CD4-positive, alpha-beta T cell treated with Interleukin-17A for 1 hour (primary cell): ENCODE measurements at places on chromosomes 3 and 15.

GRCh38 chr15:40238532-40239403 lies at the start of gene PAK6:
Gene PAK6 (plus strand): TSS chr15:40239063. CDS start chr15:40264786, 25,723 bp downstream.
- DNase-seq = peak; percentile 25

DNA sequence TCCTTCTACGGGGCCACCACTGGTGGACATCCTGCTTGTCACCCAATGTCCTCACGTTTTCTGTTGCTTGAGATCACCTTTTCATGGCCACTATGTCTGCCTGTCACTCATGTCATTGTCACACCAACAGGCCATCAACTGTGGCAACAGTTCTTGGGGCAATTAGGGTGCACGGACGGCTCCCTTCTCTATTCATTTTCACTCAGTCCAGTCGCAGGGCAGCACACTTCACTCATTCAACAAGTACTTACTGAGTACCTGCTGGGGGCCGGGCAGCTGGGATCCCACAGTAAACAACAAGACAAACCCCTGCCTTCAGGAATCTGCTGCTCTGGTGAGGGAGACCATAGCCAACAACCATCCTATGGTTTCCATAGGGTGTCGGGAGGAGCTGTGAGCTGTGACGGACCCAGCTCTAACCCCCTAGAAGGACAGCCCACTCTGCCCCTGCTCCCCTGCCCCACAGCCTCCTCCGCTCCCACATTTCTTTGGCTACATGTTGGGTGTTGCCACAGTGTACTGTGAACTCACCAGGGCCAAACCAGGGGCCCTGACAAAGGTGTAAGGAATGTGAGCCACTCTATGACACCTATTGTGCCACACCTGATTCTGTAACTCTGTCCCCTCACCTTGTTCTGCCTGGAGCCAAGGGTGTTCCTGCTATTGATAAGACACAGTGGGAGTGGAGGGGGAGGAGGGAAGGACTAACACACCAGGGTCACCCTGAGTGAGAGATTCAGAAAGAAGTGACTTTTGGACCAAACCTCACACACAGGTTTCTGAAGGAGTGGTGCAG lies 1.9 kb downstream of the VILL start:
- no peak for DNase-seq

DNA sequence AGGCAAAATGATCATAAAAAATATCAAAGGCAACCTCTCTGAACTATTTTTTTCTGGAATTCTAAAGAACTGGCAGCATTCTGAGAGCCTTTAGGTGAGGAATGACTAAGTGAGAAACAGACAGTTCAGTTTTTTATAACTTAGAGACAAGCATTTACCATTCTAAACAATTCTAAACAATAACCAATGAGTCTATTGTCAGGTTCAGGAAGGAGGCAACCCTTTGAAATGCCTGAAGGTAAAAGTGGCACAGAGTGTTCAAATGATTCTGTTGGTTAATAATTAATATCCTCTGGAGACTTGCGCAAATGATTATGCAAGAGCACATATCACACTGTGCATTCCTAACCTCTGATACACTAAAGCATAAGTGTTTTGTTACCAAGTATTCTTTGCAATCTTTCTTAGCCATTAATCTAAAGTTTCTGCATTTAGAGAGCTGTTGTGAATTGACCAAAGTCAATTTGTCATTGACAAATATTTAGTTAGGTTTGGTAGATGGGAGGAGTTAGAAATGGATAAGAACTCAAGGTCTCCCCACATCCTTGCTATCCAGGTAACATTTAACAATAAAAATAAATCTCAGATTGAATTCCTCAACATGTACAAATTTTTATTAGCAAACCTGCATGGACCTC lies 9.2 kb upstream of the TGFBR2 start:
- no peak for DNase-seq

- no peak for DNase-seq
Observed at GRCh38 chr3:28291577-28291976, 50.2 kb downstream of the CMC1 start.

- peak; percentile 87 for DNase-seq
Observed at GRCh38 chr15:75454471-75455378, 3.2 kb upstream of the SIN3A start.

- no peak for DNase-seq
Observed at GRCh38 chr3:187696021-187696420, 6.3 kb downstream of the RTP2 start.

DNA sequence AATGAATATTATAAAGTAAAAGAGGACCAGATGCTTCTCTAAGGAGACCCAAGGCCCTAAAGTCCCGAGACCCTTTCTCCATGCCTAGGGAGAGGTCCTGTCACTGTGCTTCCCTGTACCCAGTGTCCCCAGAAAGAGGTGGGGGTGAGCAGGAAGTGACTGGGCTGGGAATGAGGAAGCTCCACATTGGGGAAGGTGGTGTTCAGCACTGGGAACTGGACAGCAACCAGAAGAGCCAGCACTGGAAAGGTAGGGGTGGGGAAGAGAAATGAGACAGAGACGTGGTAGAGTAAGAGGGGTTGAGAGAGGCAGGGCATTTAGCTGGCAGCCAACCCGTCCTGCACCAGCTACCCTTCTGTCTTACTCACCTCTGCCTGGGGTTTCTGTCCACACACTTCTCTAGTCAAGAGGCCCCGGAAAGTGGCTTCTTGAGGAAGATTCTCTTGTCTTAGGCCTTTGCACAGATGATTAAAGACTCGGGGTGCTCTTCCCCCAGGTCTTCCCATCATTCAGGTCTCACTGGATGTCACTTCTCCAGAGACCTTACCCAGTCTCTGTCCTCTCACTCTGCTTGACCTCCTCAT lies 12.2 kb downstream of the RRP9 start:
- DNase-seq = no peak

DNA sequence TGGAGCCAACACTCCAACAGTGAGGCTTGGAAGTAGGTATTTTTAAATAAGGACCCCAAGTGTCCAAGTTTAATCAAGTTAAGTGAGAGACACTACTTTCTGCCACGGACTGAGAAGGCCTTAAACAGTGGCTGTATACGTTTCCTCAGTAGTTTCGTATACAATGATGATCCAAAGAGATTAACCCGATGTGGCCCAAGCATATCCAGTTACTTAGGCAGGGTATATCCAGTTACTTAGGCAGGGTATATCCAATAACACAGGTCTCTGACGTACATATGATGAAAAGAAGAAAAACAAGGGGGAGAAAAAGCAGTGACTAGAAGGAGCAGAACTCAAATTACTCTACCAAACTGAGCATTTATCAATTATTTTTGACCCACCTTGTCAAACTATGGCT lies 591.4 kb downstream of the FOXP1 start:
- no peak for DNase-seq

DNA sequence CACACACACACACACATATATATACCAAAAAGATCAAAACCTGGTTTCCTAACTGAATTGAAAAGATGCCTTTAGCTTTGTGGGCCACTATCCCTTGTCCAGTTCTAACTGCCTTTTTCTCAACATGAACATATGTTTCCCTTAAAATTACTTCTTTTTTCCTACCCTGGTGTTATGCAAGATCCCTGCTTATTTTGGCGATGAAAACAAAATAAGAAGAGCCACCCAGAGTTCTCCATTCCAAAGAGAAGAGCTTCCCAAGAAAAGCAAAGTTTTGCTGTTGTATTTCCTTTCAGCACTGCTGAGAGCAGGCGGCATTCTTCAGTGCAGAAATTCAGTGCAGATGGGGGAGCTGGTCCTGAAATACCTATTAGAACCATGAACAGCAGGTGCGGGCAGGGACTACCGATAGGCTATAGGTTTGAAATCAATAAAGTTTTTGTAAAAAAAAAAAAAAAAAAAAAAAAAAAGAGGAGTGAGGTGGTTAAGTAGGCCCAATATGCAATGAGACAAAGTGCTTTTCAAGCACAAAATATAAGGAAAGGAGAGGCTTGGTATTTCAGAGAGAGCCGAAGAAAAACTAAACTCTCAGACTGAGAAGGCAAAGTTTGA lies 238.0 kb downstream of the FOXP1 start:
- no peak for DNase-seq

DNA sequence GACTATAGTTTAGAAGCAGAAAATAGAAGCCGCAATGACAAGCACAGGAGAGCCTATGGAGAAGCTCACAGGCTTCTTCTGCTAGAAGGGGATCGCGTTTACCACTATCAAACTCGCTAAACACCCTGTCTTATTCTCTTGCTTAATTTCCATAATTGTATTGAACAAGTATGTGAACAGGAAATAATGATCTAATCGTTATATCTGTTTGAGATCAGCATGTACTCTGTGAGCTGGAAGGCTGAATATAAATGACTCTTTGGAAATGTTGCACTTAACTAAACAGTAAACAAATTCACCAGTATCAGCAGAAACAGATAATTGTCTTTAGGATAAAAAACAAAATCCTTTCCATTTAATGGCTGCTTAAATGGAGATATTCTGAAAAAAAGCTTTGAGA lies 15.0 kb downstream of the NEK10 start:
- DNase-seq = no peak

DNA sequence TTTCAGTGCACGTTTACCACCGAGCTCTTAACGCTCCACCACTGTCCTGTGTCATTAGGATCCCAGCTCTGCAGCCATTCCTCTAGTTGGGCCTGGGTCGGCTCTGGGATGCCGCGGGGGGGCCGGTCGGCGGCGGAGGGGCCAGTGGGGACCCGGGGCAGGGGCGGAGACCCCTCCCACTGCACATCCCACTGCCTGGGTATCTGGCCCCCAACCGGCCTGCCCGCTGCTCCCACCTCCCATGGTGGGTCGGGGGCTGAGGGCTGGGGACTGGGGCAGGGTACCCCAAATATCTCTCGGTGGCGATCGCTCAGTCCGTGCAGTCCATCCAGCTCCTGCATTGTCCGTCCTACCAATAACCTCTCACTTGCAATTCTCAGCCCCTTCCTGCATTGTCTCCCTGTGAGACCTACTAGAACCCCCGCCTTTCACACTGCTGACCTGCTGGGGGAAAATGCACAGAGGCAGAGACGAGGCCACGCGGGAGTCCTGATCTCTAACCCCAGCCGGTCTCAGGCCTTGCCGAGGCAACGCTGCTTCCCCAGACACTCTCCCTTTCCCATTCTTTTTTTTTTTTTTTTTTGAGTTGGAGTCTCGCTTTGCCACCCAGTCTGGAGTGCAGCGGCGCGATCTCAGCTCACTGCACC lies 24.0 kb upstream of the MUC20 start:
- no peak for DNase-seq

- DNase-seq = no peak
Observed at GRCh38 chr3:32048487-32049182, 57.8 kb upstream of the GPD1L start.

GRCh38 chr3:104612218-104612617 lies 754.5 kb upstream of the ALCAM start:
- no peak for DNase-seq

DNA sequence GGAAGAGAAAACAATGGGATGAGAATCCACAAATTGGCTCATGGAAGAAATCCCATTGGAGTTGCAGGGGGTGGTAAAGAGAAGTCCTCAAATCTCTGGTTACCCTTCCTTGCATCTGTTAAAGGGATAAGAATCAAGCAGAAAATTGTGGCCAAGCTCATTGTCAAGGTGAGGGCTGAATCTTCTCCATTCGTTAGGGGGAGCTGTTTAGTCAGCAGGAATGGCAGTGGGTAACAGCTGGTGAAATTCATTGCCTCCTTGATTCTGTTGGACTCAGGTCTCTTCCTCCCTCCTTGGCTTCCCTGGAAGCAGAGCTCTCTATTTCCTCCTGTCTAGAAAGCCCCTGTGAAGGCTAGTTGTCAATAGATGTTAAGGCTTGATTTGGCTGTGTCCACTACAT lies 343.1 kb upstream of the SEMA6D start:
- no peak for DNase-seq

- no peak for DNase-seq
Observed at GRCh38 chr15:85630311-85630710, 164.4 kb downstream of the KLHL25 start.

DNA sequence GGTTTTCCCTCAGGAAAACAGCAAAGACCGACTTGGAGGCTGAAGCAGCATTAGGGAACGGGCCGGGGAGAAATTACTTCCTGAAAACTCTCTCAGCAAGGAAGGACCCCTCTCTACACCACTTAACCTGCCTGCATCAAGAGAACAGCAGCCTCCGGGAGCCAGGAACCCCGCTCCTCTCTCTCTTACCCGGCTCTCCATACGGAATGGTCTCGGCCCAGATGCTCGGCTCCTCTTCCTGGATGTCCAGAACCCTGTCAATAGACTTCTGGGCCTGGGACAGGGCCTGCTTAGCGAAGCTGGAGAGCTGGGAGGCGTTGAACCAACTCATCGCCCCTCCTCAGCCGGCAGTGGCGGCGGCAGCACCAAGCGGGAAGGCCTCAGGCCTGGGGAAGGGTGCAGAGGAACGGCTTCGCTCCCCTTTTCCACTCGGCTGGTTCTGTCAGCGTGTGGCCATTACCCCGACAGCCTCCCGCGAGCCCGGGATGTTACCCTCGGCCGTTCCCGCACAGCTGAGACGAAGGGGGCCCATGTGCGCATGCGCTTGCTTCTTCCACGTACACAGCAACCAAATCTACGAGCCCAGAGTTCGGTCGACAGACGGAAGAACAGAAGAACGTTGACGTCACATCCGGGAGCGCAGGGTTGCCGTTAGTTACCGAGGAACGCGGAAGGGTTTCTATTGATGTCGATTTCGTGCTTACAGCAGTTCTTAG lies at the start of gene TMF1:
Gene TMF1, minus strand, starts transcription at position 578 of the 716 bp plus-strand sequence. Its CDS starts 247 bp downstream, at position 331.
- DNase-seq = peak; percentile 98

- DNase-seq = no peak
Observed at GRCh38 chr15:71207141-71207540, 91.9 kb downstream of the THSD4 start.

DNA sequence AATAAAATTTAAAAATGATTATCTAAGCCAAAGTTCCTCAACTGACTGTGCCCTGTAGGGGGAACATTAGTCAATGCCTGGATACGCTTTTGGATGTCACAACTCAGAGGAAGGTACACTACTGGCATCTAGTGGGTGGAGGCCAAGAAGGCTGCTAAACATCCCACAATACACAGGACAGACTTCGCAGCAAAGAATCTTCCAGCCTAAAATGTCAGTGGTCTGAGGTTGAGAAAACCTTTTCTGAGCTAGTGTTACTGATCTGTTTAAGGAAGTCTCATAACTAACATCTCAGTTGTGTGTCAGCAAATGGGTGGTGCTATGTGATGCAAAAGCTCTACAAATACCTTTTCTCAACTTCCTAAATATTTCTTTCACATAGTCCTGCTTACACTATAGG lies 20.9 kb upstream of the LDHAL6B start:
- no peak for DNase-seq

DNA sequence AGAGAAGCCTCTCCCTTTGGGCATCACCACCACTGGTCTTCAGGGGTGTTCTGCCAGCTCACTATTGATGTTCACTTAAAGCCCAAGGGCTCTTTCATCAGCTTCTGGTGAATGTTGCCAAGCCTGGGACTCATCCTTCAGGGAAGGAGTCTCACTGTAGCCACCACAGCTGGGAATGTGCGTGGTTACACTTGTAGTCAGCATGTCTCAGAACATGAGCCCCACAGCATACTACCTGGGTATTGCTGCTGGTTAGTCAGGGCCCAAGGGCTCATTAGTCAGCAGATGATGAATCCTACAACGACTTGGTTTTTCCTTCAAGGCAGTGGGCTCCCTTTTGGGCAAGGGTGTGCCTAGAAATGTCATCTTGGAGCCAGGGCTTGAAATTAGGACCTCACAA lies 412.9 kb downstream of the VGLL3 start:
- no peak for DNase-seq

- no peak for DNase-seq
Observed at GRCh38 chr3:53646723-53647122, 152.3 kb downstream of the CACNA1D start.
